Mucosa of gallbladder (tissue), 1 donor: ENCODE measurements at places on chromosomes 16 and 17.

- DNase-seq, result no peak
These were observed 2.0 kb downstream of the CDIP1 start for GRCh38 chr16:4536391-4537106.

GRCh38 chr17:18974407-18975149 is 22.6 kb downstream of the SLC5A10 start:
- DNase-seq, result no peak

DNA sequence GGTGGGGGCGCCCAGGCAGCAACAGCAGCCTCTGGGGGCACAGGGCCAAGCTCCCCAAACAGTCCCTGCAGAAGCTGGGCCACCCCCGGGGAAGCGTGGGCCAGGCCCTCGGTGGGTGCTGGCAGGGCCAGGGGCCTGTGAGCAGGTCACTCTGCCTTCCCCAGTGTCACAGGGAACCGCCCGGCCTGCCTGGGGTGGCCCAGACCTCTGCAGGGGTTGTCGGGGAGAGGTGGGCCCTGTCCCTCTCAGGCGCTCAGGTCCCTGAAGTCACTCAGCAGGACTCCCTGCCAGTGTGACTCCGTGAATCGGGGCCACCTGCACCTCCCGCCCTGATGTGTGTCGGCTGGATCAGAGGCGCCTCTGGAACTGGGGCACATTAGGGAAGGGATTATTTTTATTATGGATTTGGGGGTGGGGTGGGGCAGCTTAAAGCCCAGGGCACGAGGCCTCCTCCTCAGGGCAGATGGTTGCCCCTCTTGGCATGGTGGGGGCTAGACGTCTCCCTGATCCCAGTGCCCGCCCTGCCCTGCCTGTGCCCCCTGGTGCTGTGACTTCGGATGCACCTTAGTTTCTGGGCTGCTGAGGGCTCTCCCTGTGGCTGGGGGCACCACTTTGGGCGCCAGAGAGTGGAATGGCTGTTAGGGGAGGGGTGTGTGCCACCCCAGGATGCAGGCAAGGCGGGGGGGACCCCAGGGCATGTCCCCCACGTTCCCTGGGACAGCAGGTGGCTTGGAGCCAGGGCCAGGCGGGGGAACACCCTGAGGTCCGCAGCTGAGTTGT is 1.2 kb upstream of the GNG13 start:
- DNase-seq, result no peak

DNA sequence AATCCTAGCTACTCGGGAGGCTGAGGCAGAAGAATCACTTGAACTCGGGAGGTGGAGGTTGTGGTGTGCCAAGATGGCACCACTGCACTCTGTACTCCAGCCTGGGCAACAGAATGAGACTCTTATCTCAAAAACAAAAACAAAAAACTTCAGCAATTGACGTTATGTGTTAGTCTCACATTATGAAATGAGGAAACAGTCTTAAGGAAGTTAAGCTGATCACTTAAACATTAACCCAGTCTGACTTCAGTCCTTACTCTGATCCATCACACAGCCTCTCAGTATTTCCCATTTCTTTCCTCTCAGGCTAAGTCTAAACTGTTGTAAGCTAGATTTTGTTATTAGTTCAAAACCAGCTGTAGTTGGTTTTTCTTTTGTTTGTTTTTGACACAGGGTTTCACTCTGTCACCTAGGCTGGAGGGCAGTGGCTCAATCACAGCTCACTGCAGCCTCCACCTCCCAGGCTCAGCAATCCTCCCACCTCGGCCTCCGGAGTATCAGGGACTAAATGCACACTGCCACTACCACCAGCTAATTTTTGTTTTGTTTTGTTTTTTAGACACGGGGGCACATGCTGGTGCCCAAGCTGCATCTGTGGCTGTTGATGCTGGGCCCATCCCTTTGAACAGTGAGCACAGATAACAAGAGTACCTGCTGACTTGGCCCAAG is 6.3 kb downstream of the JPT1 start:
- DNase-seq, result no peak

DNA sequence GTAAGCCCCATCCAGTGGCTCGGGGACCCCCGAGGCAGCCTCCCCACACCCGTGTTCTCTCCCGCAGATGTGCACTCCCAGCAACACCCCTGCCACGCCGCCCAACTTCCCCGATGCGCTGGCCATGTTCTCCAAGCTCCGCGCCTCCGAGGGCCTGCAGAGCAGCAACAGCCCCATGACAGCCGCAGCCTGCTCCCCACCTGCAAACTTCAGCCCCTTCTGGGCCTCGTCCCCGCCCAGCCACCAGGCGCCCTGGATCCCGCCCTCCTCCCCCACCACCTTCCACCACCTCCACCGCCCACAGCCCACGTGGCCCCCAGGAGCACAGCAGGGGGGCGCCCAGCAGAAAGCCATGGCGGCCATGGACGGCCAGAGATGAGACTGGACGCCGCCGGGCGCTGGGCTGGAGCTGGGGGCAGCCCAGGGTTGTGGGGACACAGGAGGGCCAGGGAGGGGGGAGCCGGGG is 5.0 kb downstream of the UBALD2 start:
- no peak for DNase-seq

GRCh38 chr16:29849505-29849904 is 13.5 kb downstream of the CDIPT start:
- no peak for DNase-seq

GRCh38 chr17:6279659-6280058 is 155.3 kb downstream of the AIPL1 start:
- peak; percentile 14 for DNase-seq

GRCh38 chr17:80837711-80838110 is 153.9 kb upstream of the CHMP6 start:
- no peak for DNase-seq

- no peak for DNase-seq
These were observed 10.6 kb downstream of the MSI2 start for GRCh38 chr17:57266902-57267311.
